Gastroesophageal sphincter (tissue), 4 donors: ENCODE measurements at places on chromosomes 11 and 22. TPM values are rescaled to one million over a fixed set of nuclear protein-coding genes. Genes with fewer than 3 reads are reported as not detected.

CD3G gene
- total RNA-seq = 0.46 TPM

- peak; percentile 44 for ATAC-seq
These were observed 51.4 kb upstream of the CRYBB3 start for GRCh38 chr22:25148149-25148691.

DNA sequence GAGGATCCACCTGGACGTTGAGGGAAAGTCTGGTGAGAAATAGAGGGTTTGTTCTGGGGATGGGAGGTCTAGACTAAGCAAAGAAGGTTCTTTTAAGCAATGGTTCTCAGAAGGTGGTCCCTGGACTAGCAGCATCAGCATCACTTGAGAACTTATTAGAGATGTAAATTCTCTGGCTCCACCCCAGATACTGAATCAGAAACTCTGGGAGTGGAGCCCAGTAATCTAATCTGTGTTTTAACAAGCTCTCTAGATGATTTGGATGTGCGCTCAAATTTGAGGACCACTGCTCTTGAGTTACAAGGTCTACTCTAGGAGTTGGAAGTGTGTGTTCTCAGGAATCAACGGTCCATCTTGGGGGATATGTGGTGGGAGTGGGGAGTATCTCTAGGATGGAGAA is 3.3 kb upstream of the ABCG4 start:
- no peak for ATAC-seq

DNA sequence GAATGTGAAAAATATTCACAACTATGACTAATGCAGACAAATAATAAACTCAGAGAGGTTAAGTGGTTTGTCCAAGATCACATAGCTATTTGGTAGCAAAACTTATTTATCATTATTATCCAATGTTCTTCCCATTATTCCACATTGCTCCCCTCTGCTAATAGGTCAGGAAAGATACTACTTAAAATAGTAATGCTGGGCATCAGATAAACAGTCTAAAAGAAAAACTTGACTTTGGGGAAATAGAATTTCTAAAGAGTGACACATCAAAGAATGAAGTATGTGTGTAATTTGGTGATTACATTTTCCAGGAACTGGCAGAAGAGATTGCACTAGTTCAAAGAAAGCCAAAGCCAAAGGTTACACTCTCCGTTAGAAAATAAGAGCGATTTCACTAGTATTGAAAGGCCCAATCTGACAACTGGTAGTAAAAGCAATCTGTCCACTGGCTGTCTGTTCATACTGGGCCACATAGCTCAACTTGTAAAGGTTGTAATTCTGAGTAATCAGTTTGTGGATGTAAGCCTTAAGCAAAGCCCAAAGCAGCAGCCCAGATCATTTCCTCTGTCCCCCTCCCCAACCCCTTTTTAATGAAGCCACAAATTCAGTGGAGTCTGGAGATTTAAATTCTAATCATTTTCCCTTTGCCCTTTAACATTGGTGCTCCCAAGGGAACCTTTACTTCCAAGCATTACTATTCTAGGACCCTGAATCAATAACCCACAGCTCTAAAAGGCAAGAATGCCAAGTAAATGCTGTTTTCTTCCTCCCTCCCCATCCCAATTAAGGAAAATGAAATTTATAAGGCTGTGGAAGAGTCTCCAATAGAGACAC is 283.5 kb downstream of the TTC28 start:
- ATAC-seq = peak; percentile 46

- ATAC-seq = no peak
These were observed 182.2 kb downstream of the MAML2 start for GRCh38 chr11:96160732-96161306.

GRCh38 chr11:101482556-101483124 is 101.2 kb downstream of the TRPC6 start:
- no peak for ATAC-seq

- ATAC-seq = no peak
These were observed 77.9 kb upstream of the TOP3B start for GRCh38 chr22:22060200-22061084.
